ENCODE measurements at places on chromosomes 3 and 15. TPM values are rescaled to one million over a fixed set of nuclear protein-coding genes. Genes with fewer than 3 reads are reported as not detected.

DNA sequence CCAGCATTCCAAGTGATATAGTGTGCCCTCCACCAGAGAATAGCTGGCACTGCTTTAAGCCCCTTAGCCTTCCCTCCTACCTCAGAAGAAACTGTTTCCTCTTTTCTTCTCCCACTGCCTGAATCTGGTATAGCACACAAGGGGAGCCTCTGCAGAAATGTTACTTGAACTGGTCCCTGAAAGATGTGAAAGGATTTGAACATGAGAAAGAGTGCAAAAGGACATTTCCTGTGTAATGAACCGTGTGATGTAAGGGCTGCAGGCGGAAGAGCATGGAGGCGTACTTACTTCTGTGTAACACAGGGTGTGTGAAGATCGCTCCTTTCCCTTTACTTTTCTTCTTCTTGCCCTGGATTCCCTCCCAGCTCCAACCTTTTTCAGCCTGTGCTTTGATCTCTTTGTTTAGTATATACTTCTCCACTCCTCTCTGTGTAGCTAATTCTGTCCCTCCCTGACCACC is 8.4 kb downstream of the TMOD3 start:
- DNase-seq: no peak

DNA sequence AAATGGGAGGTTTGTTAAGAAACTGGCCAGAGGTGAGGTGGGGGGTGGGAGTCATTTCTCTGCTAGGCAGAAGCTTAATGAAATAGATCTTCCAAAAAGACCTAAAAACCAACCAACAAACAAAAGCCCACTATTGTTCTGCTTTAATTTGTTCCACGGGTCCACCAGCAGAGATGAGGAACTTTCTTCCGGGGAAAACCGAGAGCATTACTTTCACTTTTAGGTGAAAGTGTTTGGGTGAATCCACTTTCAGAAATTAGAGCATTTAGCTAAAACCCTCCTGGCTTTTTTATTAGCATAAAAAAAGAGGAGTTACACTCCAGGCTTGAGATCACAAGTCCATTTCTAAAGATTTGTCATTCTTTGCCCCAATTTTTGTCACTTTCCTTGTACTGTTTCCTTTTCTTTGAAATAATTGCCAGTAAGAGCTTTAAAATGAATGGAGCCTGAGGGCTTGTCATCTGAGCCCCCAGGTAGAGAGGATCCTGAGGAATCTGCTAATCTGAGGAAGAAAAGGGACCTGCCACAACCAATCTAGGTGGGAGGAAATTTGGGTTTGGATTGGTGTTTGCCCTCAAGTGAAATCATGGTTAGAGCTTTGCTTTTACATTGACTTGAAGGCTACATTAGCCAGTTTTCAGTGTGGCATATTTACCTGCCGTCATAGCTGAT is 667.6 kb downstream of the NAALADL2 start:
- DNase-seq: no peak

- peak; percentile 73 for DNase-seq
These were observed 88.9 kb downstream of the AAGAB start for GRCh38 chr15:67165254-67166253.

DNA sequence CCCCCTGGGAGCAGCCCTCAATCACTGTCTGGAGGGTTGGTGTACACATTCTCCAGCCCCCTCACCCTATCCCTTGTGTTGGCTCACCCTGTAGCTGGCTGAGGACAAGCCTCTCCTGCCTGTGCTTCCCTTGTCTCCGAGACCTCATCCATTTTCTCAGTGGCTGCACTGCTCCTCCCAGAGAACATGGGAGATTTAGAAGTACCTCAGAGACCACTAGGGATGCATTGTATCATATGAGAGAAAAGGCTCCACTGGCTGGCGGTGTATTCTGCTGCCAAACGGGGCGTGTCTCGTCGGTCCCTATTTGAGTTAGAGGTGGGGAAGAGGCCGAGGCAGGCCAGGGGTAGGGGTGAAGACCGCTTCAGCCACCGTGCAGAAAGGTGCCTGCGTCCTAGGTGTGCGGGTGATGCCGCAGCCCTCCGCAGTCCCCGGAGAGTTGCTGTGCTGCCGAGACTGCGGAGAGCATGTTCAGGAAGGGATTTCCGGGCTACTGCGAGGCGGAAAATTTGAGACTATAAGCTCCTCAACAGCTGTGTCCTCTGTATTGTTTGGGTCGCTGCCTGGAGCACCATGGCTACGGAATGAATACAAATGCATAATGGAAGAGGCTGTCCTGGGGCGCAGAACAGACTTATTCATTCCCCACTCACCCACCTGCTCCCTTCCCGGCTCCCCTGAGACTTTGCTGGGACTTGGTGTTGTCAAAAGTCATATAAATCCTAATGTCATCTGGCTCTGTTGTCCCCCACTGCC is 43.8 kb downstream of the SPSB4 start:
- DNase-seq: peak; percentile 93

GRCh38 chr3:194103505-194103904 is 32.4 kb upstream of the HES1 start:
- DNase-seq: no peak

DNA sequence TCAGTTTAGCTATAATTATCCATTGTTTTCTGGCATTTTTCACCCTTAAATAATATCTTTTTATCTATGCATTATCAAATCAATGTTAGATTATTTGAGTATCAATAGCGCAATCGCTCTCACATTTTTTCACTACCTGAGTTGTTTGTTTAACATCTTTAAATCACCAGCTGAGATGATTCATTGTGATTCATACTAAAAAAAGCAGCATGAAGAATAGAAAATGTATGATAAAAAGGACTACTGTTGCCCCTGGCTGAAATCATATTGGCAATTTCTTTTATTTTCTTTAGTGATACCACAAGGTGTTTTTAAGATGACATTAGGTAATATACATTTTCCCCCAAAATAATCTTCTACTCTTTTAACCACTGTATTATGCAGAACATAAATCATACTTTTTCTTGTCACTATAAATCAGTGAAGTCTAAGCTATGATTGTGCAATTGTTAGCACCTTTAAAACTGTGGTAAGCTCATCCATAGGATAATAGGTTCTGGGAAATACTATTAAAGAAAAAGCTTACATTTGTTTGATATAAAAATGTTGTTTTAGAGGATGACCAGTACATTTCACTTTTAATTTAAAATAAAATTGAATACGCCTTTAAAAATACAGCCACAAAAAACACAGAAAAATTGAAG is 889.1 kb downstream of the NAALADL2 start:
- DNase-seq: no peak

GRCh38 chr3:131223373-131224289 is 157.9 kb upstream of the NUDT16 start:
- DNase-seq: no peak

DNA sequence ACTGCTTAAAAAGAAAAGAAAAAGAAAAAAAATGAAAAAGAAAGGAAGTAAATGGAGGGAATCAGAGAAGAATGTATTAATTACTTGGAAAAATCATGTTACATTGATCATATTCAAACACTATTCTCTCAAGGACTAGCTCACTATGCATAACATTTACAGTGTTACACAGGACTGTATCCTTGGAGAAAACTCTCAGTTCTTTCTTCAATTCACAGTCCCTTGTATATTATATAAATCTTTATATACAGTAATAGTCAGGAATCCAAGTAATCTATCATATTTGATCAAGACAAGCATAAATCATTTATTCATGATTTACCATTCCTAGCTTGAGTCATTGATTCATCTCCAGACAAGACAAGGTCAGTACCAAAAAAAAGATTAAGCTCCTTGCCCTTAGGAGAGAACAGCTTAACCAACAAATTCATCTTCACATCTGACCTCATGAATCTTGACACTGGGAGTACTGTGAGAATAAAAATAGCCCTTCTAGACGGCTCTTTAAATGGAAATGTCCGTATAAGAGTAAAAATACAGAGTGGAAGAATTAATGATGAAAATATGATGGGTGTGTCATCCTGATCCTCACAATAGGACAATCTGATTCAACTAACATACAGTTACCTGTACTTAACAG is 980.4 kb downstream of the NAALADL2 start:
- DNase-seq: no peak

GRCh38 chr3:174270841-174271240 is 588.3 kb upstream of the NAALADL2 start:
- no peak for DNase-seq

DNA sequence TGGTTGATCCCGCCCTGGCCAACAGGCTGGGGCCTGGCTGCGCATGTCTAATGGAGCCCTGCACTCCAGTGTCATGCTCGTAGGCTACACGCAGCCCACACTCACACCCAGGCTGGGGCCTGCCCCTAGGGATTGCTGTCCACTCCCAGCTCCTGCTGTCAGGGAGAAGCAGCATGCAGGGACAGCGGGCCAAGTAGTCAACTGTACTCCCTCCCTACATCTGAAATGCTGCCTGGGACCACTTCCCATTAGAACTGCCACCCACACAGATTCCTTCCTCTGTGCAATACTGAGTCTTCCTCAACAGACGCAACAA is 16.1 kb downstream of the ALS2CL start:
- DNase-seq: peak; percentile 78

Gene HCN4
- 7.0 TPM for total RNA-seq

Gene TRIM59
- total RNA-seq: 0.10 TPM

Gene SLC33A1
- 27.6 TPM for total RNA-seq

Gene DCP1A
- 22.5 TPM for total RNA-seq

Gene CD86
- total RNA-seq: 1.3 TPM

Gene UBL7
- total RNA-seq: 51.2 TPM

Gene ISL2
- total RNA-seq: not detected

Gene SCAANT1
- not detected for total RNA-seq
